ENCODE measurements at places on chromosomes 1 and 21.

DNA sequence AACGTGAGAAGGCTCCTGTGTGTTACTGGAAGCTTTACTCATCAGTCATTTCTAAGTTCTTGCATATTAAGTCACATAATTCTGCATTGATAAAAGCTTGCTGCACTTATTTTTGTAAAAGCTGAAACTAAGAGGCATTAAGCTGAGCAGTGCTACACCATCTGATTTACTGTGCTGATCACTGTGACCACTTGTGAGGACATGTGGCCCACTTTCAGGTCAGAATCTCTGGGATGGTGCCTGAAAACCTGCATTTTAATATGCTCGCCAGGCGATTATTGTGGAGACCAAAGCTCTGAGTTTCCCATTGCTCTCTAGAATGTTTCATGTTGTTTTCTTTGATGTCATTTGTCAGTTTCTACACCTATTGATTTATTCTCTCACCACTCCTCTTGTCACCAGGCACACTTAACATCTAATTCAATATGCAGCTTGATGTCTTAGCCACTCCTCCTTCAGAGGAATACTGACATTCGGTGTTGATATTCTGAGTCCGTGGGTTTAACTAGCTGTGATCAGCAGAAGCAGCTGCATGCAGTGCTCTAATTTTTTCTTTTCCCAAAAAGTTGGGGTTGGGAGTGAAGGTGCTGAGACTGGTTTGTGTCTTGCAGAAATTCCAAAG is 85.3 kb downstream of the RAVER2 start:
- DNase-seq, result no peak

DNA sequence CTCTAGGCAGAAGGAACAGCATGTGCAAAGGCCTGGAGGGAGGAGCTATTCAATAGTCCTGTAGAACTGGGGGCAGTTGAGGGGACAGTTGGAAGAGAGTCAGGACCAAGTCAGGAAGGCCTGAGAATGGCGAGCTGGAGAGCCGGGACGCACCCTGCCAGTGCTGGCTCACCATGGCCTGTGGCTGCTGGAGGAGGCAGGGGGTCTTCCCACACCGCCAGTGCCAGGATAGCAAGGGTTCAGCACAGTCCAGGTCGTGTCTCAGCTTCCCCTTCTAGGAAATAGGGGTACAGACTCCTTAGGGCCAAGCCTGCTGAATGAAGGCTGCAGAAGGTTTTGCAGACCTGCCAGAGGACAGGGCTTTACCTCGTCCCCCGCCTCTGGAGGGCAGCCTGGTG is 7.3 kb downstream of the PODN start:
- no peak for DNase-seq

- no peak for DNase-seq
These were observed 105.2 kb upstream of the APP start for GRCh38 chr21:26275801-26276200.

DNA sequence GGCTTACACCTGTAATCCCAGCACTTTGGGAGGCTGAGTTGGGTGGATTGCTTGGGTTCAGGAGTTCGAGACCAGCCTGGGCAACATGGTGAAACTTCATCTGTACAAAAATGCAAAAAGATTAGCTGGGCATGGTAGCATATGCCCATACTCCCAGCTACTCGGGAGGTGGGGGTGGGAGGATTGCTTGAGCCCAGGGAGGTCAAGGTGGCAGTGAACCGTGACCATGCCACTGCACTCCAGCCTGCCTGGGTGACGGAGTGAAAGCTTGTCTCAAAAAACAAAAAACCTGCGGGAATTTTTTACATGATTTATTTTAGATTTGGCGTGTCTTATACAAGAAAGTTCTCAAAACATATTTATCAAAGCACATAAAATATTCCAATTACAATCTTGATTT is 27.8 kb upstream of the MTR start:
- DNase-seq, result no peak

DNA sequence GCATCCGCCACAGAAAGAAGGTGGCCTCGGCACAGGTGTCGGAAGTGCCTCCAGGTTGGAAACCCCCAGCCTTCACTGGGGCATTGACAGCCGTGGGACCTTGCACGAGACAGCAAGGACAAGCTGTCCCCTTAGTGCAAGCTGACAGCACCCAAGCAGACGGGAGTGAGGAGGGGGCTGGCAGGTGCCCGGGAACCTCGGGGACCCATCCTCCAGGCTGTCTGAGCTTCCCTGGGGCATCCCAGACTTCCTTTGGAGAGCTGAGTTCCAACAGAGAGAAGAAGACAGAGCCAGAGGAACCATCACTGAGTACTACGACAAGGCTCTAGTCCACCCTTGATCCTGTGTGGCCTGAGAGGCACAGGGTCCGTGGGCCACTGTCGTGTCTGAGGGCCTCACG is 100.6 kb upstream of the RAB4A start:
- no peak for DNase-seq

- no peak for DNase-seq
These were observed 3.8 kb downstream of the JMJD4 start for GRCh38 chr1:227731241-227731677.

DNA sequence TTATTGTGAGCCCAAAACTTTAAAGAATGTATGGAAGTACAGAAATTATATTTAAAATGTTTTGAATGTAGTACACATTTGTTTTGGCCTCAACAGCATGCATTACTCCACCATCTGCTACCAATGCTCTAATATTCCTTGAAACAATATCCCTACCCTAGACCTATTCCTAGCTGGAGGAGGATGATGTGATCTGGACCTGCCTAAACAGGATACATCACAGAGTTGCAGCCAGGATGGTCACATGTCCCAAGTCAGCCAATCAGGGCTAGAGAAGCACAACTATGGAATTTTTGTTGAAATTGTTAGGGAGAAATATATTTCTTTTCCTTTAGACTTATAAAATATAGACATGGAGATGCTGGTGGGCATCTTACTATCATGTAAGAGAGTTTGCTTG is 623.3 kb upstream of the NR5A2 start:
- DNase-seq, result no peak

DNA sequence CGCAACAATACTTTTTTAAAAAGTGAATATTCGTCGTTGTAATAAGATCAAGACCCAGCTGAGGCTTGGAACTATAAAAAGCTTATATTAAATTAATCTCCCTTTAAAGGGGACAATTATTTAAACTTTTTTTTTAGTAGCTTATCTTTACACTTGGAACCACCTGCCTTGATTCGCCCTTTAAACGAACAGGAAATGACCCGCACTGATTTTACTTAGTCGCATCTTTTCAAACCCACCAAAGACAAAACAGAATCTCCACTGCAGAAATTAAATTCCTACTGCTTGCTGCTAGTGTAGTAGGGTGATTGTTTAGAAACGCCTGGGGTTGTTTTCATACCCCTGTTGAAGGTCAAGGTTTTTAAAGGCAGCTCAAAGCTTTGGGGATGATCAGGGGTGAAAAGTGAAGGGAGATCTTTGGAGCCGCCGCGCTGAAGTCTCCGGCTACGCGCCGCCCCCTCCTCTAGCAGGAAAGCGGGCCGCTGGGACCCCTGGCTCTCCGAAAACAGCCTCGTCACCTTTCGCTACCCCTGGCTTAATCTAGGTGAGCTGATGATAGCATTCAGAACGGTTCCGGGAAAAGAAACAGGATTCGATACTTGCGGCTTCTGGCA is 163.4 kb downstream of the RUNX1 start:
- no peak for DNase-seq

GRCh38 chr1:51070640-51071039 is 31.4 kb upstream of the C1orf185 start:
- no peak for DNase-seq

GRCh38 chr21:33492571-33492970 is 1.1 kb upstream of the DNAJC28 start:
- no peak for DNase-seq

- no peak for DNase-seq
These were observed 30.0 kb upstream of the FGGY start for GRCh38 chr1:59266927-59267293.
